ENCODE measurements at places on chromosomes 5 and 9. TPM values are rescaled to one million over a fixed set of nuclear protein-coding genes. Genes with fewer than 3 reads are reported as not detected.

HMGCR gene
- polyA plus RNA-seq, result 12.4 TPM

PSD2 gene
- polyA plus RNA-seq, result not detected

MCC gene
- polyA plus RNA-seq, result 9.4 TPM

- H3K36me3 ChIP-seq, result no peaks in the 10 kb centered on the region
- no peaks in the 10 kb centered on the region for H3K4me1 ChIP-seq
- DNase-seq, result no peak
- no peaks in the 10 kb centered on the region for H3K27me3 ChIP-seq
- H3K4me3 ChIP-seq, result no peak overlapping the region
- H3K27ac ChIP-seq, result no peak overlapping the region
These were observed 23.5 kb upstream of the TTLL11 start for GRCh38 chr9:122116448-122117173.

- no peaks in the 10 kb centered on the region for H3K27me3 ChIP-seq
- H3K27ac ChIP-seq, result no peak overlapping the region
- no peaks in the 10 kb centered on the region for H3K4me1 ChIP-seq
- H3K4me3 ChIP-seq, result no peak overlapping the region
These were observed 290.5 kb downstream of the BNC2 start for GRCh38 chr9:16579872-16580432.

- no peak for DNase-seq
- no peaks in the 10 kb centered on the region for H3K4me1 ChIP-seq
- no peak overlapping the region for H3K4me3 ChIP-seq
- H3K27me3 ChIP-seq, result no peaks in the 10 kb centered on the region
These were observed 249.6 kb upstream of the EDIL3 start for GRCh38 chr5:84634256-84634655.

DNA sequence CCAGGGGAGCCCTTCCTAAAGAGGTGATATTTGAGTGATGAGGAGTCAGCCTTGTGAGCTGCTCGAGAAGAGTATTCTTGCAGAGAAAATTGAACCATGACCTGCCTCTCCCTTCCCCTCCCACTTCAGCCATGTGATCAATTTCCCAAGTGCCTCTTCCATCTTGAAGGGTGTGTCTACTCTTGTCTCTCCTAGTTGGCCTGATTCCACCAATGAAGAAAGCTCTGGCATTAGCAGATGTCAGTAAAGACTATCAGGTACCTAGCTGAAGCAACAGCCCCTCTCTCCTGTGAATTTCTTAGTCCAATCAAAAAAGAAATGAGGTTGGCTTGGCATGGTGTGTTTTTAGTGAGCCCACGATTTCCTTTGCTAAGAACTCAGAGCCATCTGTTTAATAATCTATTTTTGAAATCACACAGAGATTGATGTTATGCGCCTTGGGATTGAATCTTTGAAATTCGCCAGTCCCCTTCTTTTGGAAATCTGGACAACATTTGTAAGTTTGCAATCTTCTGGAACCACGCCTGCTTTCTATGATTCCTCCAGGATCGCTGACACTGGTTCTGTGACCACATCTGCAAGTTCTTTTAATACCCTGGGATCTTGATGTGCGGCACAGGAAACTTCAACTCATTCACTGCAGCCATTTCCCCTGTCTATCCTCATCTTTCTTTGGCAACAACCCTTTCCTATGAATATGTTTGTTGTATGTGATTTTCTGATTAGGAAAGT, 404.6 kb downstream of the DMRT2 start:
- no peaks in the 10 kb centered on the region for H3K4me1 ChIP-seq
- no peaks in the 10 kb centered on the region for H3K36me3 ChIP-seq
- H3K4me3 ChIP-seq, result no peak overlapping the region
- no peak for DNase-seq

DNA sequence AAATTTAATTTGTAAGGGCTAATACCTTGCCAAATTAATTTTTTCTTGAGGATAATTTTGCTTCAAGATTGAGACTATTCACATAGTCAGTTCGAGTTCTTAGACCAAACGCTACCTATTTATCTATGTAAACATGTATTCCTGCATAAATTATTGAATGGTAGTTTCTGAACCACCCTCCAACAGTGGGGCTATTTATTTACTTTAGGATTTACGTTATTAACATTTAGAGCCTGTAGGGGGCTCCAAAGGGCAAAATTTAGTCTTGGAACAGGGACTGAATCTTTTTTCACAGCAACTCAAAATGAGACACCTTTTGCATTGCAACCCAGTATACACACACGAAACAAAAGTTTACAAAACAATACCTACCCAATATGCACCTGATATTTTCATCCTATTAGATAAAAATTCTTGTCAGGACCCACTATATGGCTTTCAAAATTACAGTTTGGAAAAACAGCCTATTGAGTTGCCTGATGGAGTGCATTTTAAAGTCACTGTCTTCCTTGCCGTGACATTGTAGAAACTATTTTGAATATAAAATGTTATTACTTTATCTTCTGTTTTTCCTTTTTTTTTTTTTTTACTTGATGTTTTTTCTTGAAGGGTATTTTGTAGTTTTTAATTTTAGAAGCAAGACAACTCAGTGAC, 47.1 kb upstream of the POU4F3 start:
- DNase-seq, result no peak
- H3K36me3 ChIP-seq, result peaks cover 4% of the 10 kb centered on the region
- H3K27ac ChIP-seq, result no peak overlapping the region
- peaks cover 6% of the 10 kb centered on the region for H3K4me1 ChIP-seq
- no peaks in the 10 kb centered on the region for H3K27me3 ChIP-seq
- H3K4me3 ChIP-seq, result no peak overlapping the region
